ENCODE measurements at places on chromosomes 5 and 9.

DNA sequence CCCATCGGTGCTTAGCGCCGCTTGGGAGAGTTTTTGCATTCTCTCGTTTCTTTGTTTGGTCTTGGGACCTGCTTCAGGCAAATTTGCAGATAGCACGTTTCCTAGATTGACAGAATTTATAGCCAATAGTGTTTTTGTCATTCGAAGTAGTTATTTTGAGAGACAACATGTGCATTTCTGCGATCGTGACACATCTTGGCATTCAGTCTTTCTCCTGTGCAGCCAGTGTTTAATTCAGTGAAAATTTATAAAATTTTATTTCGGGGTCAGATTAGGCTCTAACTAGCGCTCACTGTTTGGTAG lies 830 bp downstream of the PRRC1 start:
- DNase-seq, result no peak

DNA sequence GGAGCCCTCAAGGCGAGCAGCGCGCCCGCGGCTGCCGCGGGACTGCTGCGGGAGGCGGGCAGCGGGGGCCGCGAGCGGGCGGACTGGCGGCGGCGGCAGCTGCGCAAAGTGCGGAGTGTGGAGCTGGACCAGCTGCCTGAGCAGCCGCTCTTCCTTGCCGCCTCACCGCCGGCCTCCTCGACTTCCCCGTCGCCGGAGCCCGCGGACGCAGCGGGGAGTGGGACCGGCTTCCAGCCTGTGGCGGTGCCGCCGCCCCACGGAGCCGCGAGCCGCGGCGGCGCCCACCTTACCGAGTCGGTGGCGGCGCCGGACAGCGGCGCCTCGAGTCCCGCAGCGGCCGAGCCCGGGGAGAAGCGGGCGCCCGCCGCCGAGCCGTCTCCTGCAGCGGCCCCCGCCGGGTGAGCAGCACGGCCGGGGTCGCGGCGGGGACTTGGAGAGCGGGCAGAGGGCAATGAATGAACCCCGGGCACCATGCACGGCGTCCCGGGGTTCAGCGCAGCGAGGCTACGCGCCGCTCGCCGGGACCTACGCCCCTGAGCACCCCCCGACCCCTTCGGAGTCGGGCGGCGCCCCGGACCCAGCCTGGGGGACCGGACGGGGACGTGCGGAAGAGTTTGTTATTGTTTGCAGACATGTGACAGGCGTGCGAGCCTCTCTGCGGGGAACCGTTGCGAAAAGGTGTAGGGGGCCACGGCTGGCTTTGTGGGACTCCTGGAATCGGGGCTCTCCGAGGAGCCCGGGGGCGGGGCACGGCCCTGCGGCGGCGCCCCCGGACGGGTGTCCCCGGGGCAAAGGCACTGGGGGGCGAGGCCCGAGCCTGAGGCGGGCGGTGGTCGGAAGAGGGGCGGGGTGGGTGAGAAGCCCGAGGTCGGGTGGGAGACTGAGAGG lies 553 bp downstream of the MAP3K1 start:
- peak; percentile 29 for DNase-seq

DNA sequence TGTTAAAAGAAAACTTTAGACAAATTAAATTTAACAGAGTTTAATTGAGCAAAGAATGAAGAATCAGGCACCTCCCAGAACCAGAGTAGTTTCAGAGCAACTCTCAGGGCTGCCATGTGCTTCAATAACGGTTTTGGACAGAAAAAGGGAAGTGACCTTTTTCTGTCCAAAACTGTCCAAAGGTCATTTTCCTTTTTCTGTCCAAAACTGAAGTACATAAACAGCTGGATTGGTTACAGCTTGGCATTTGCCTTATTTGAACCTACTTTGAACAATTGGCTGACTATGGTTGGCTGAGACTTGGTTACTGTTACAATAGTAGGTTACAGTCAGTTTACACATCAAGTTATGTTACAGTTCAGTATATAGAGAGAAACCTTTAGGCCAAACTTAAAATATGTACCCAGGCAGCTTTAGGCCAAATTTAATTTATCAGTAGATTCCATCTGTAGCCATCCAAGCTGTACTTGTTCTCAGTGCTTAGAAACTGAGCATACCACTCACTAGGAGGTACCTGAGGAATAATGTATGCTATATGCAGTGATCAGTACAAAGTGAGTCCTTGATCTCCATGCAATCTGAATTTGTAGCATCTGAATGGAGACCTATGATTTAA lies 44.0 kb downstream of the C9orf85 start:
- no peak for DNase-seq

GRCh38 chr5:177605667-177606066 lies 5.7 kb downstream of the B4GALT7 start:
- DNase-seq, result no peak

DNA sequence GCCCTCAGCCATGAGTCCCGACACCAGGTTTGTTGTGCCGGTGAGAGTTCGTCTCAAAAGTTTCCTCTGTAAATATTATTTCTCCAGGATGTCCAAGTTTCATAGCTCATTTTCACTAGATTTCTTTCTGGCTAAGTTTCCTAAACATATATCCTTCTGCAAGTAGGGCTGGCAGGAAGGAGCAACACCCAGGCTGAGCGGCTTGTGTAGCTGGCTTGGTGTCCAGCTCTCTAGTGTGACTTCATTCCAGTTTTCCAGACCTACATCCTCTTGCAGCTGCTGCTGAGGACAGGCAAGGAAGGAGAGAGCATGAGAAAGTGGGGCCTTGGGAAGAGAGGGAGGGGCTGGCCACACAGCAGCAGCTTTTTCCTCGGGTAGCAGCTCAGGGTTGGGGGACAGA lies 80.3 kb downstream of the FGF1 start:
- no peak for DNase-seq

GRCh38 chr5:36593867-36594266 lies 12.5 kb upstream of the SLC1A3 start:
- no peak for DNase-seq

GRCh38 chr9:111944241-111944866 lies 47.7 kb downstream of the UGCG start:
- no peak for DNase-seq

DNA sequence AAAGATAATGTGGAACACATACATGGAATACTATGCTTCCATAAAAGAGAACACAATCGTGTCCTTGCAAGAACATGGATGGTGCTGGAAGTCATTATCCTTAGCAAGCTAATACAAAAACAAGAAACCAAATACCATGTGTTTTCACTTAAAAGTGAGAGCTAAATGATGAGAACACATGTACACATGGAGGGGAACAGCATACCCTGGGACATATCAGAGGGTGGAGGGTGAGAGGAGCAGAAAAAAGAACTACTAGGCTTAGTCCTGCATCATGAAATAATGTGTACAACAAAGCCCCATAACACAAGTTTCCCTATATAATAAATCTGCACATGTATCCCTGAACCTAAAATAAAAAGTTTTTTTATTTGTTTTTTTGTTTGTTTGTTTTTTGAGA lies 855.5 kb upstream of the NUDT12 start:
- no peak for DNase-seq

DNA sequence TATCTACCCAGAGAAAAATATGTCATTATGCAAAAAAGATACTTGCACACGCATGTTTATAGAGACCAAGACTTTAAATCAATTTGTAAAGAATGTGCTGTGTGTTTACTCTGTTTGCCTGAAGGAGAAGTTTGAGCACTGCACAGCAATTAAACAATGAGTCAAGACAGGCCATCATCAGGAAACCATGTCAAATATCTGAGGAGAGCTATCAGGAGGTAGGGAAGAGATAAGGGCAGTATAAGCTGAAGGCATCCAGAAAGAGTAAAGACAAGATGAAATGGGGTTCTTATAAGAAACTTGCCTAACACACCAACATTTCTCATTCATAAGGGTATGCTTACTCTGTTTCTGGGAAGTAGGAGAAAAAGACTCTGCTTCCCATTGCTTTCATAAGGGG lies 405.8 kb upstream of the PTGER4 start:
- DNase-seq, result no peak

- no peak for DNase-seq
These were observed 715.5 kb upstream of the PTPRD start for GRCh38 chr9:11328326-11328725.

DNA sequence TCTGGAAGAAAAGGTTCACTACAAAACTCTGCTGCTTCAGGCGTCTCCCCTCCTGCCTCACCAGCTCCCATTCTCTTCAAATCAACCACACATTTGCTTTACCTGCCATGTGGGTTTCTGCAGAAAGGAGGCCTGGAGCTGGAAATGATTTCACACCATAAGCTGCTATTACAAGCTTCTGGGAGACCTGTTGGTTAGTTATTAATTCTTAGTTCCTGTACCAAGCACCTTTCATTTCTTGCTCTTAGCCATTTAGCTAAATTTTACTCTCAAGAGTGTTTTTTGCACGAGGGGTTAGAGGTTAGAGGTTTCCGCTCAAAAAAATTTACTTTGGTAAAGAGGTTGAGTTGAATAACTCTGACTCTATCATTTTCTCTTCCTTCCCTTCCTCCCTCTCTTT lies 70.3 kb downstream of the MAP1B start:
- DNase-seq, result no peak

DNA sequence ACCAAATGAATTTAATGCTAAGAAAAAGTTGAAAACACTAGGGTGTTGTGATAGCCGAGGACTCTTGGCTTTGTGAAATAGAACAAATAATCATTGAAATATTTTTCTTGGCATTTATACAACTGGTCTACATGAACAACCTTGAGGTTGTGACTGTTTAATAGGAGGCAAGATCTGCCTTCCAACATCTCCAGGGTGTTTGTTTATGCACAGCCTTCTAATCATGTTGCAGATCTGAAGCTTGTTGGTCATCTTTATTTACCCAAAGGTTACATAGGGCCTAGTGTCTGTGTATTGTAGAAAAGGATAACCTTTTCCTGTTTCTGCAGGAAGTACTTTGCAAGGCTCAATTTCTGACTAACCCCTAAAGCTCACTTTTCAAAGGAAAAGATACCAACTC lies 65.2 kb upstream of the RANBP3L start:
- DNase-seq, result no peak

DNA sequence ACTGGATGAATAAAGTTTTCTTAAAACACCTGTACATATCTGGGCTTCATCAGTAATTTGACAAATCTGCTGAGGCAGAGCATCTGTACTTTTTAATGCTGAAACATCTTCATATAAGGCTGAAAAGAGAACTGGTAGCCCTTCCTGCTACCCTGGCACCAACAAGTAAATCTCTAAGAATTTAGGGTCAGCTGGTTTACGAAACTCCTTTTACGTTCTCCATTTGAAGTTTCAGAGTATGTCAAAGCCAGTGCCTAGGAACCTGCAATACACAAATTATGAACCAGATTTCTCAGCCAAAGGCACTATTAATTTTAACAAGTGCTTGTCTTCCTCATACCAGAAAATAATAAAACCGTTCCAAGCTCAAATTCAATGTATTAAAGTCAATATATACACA lies 3.8 kb downstream of the ZFAND5 start:
- DNase-seq, result no peak

GRCh38 chr5:108093186-108093585 lies 288.7 kb downstream of the FBXL17 start:
- DNase-seq, result no peak

DNA sequence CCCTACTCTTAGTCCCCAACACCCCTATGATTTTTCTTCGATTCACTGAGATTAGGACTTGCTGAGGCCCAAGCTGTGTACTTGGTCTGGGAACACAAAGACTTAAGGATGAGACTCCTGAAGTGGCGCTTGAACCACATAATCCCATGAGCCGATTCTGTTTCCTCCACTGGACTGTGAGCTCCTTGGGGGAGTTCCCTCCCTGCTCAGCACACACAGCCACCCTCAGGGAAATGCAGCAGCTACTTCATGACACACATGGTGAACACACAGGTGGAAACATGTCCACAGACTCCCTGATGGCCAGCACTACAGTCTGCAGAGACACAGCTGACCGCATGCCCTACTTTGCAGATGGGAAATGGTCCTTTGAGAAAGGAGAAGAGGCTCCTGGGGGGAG lies 101.1 kb downstream of the C5orf15 start:
- no peak for DNase-seq

GRCh38 chr5:67416133-67416937 lies 219.7 kb upstream of the CD180 start:
- DNase-seq, result no peak

DNA sequence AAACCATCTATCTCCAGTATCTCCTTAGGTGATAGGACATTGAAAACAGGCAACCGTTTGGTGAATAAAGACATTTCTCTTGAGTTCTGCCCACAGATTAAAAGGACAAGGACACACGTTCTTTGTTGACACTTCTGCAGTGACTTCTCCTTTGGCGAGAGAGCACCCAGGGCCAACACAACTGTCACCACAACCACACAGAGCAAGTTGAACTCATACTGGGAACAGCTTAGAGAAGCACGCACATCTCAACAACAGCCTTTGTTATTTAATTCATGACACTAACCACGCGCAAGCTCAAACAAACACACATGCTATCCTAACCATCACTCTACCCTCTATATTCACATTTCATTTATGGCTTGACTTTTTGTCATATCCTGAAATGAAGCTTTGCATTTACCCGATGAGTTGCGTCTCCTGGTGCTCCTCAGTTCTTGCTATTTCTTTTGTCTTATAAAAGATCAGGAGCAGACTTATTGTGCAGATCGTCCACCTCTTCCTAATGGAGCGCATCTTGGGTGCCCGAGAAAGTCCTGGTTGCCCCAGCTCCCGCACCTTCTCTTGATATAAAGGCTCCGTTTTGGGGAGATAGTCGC lies 543 bp downstream of the ST8SIA4 start:
- DNase-seq, result no peak

DNA sequence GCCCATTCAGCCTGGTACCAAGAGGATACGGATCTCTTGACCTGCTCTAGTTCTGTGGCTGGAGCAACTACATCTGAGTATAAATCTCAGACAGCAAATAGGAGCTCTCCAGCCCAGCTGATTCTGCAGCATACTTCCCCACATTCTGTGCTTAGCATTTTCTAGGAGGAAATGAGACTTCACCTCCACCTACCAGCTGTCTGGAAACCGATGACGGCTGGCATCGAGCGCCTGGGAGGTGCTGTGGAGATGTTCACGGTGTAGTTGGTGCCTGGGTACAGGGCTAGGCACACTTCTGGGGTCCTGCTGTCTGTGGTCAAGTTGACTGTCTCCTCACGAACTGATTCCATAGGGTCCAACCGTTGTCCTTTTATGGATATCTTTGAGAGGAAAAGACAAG lies 63.6 kb downstream of the SUSD1 start:
- DNase-seq, result no peak

DNA sequence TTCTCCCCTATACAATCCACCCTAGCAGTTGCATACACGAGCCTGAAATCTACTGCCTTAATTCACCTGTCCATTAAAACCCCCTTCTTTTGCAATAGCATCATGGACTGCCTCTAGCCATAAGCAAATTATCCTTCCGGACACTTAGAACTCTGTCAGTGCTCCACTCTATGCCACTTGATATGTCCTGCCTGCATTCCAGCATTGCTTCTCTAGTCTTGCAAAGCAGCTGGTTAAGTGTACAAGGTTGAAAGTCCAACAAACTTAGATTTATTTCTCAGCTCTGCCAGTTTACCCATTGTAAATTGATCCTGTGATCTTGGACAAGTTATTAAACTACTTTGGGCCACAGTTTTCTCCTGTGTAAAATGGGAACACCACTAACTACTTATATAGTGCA lies 197.9 kb downstream of the EPB41L4A start:
- DNase-seq, result no peak

GRCh38 chr5:165104611-165105010 lies 1599.2 kb downstream of the MAT2B start:
- no peak for DNase-seq

GRCh38 chr9:68458918-68459317 lies 81.8 kb downstream of the TMEM252 start:
- no peak for DNase-seq

GRCh38 chr9:69122082-69122548 lies 52.0 kb upstream of the TJP2 start:
- DNase-seq, result peak; percentile 17

Data from activated T-helper 1 cell treated with anti-CD3 and anti-CD28 coated beads, Interleukin-2, amount 50 U/mL, for 16 hours (primary cell).